ENCODE measurements at places on chromosomes 2 and 18.
A peak's percentile ranks its signal among the peaks of the same experiment; 100 is the strongest.

GRCh38 chr18:10374636-10375293, 79.7 kb upstream of the APCDD1 start:
- DNase-seq = no peak

DNA sequence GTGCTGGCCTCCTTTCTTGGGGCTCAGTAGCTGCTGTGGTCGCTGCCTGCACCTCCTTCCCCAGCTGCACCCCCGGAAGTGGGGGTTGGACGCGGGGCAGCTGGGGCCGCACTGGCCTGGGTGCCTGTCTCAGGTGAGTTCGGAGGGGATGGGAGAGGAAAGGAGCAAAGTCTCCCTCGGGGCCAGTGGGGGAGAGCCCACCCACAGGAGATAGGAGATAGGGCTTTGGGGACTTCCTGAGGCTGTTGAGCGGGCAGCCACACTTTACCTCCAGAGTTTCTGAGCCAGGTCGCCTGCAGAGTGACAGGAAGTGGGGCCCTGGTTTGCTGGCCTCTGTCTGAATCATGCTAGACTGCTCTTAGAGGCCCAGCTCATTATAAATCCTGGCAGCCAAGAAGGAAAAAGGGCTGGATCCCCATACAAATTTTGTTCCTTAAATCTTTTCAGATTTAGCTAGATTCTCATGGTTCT, 8.1 kb downstream of the MBP start:
- DNase-seq = peak; percentile 76

DNA sequence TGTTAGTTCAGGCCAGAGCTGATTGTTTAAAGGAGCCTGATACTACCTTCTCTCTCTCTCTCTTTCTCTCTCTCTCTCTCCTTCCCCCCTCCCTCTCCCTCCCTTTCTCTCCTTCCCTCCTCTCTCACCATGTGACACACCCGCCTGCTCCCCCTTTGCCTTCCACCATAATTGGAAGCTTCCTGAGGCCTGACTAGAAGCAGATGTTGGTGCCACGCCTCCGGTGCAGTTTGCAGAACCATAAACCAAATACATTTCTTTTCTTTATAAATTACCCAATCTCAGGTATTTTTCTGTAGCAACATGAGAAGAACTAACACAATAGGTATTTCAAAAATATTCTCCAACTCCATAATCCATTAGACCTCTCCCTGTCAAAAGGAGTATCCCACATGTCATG, 62.4 kb downstream of the ANKRD62 start:
- DNase-seq = peak; percentile 23

GRCh38 chr2:85071096-85071495, 62.1 kb upstream of the TCF7L1 start:
- no peak for DNase-seq

DNA sequence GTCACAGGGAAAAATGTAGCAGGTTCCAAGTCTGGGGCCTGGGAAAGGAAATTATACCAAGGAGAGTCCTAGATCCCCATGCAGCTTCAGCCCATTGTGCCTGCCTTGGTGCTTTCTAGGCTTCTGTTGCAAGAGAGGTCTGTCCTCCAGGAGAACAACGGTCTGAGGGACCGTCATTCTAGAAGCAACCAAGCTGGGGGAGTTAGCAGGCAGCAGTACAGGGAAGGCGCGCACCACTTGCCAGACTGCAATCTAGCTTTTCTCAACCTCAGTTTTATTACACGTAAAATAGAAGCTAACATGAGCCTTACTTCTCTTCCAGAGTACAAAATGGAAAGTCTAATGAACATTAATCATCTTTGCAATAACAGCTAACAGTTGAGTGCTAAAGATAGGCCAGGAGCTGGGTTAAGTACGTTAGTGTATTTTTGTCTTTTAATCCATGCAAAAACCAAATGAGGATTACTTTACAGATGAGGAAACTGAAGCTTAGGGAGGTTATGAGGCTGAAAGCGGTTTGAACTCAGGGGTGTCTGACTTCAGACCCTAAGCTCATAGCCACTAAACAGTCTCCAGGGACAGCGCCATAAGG, 1.9 kb downstream of the TCF23 start:
- DNase-seq = no peak

GRCh38 chr2:121451398-121451797, 79.3 kb upstream of the RNU4ATAC start:
- DNase-seq = no peak

- no peak for DNase-seq
Measured at GRCh38 chr2:160034396-160034795, 28.0 kb downstream of the PLA2R1 start.

- DNase-seq = peak; percentile 67
Measured at GRCh38 chr2:176001281-176001915, 669 bp downstream of the LNPK start.

DNA sequence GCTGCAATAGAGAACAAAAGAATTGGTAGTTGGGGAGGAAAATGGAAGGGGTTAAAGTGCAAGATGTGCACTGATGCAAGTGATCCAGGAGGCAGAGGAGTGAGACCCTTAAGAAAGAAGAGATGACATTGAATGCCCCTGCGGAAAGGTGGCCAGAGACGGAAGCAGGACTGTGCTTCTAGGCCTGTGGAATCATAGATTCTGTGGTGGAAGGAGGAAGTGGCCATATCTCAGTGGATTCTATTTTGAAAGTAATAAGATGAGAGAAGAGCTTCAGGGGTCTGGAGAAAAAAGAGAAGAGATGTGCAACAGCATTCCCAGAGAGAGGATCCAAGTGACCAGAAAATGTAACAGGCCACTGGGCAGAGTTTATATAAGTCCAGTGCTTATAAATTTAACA, 18.6 kb upstream of the GYPC start:
- no peak for DNase-seq

DNA sequence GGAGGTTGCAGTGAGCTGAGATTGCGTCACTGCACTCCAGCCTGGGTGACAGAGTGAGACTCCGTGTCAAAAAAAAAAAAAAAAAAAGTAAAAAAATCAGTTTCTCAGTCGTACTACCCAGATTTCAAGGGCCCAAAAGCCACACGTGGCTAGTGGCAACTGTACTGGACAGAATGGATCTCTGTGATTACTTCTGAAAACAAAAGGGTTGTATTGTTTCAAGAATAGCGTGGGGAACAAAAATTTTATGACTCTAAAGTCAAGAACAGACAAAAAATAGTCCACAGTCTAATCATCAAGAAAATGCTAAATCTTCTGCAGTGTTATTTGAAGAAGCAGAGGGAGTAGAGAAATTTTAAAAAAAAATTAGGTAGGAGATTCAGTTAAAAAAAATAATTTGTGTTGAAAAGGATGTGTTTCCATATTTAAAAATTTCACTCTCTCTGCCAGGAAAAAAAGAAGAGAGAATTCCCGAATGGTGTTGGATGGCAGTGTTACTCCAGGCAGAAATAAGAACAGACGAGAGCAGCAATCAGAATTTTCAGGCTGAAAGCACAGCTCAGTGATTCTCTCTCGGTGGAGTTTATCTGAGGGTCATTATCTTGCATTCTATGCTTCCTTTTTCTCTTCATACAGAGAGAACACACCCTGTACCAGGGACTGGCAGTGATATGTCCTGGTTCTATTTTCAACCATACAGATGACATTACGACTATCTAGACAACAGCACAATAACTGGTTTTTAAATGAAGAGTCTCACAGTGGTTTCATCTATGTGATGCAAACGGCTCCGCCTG, 61.8 kb downstream of the CABYR start:
- DNase-seq = no peak

DNA sequence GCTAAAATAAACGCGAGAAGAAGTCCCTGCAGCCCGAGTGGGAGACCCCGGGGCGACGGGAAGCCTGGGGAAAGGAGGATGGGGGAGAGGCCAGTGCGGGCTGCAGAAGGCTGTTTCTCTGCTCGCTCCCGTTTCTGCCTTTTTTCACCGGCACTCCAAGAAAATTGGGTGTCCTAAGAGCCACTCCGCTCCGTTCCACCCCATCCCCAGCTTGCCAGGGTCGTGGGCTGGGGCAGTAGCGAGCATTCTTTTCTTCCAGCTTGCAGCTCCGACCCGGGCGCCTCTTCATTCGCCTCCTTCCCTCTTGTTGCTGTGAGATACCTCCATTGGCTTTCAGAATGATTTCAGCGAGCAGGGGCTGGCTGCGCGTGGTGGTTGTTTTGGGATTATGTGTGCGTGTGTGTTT, 1.1 kb downstream of the HOXD3 start:
- no peak for DNase-seq

GRCh38 chr2:156322051-156322685, 10.4 kb downstream of the NR4A2 start:
- no peak for DNase-seq

- no peak for DNase-seq
Measured at GRCh38 chr18:22673182-22673862, 255.6 kb upstream of the CTAGE1 start.

- peak; percentile 16 for DNase-seq
Measured at GRCh38 chr2:55161295-55162210, 70.5 kb downstream of the CLHC1 start.

DNA sequence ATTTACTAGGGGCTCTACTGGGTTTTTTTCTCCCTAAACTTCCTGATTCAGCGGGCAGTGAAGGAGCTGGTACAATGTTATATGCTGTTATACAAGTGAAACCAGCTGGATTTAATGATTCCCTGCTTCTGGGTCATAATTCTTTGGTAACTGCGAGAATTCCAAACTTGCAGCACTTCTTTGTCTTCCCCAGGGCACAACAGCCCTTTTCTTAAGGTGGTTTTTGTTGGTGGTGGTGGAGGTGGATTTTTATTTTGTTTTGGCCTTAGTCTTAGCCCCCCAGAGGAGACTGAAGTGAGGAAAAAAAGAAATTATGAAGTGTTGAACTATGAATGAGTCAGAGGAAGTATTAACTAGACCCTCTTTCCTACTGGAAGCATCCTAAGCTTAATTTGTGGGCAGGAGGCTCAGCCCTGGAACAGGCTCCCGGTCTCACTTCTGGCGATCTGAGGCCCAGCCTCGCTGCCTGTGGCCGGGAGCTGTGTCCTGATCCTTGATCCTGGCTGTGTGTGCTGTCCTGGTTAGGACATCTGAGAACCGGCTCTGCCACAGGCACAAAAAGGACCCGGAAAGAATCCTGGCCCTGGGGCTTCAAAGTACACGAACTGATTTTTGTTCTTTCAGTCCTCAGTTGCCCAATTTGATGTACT, 141.9 kb downstream of the LYPD6B start:
- no peak for DNase-seq

- DNase-seq = no peak
Measured at GRCh38 chr2:232551776-232552175, 1.3 kb downstream of the EIF4E2 start.

GRCh38 chr2:185990861-185991525, 252.4 kb downstream of the FSIP2 start:
- DNase-seq = no peak

DNA sequence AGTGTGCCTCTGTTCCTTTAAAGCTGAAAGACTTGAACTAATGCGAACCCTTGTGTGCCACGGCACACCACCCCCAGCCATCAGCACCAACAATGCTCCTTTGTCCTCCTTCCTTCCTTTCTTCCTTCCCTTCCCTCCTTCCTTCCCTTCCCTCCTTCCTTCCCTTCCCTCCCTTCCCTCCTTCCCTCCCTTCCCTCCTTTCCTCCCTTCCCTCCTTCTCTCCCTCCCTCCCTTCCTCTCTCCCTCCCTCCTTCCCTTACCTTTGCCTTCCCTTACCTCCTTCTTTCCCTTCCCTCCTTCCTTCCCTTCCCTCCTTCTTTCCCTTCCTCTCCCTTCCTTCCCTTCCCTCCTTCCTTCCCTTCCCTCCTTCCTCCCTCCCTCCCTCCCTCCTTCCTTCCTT, 208.3 kb upstream of the PXDN start:
- no peak for DNase-seq

GRCh38 chr2:20190170-20190569, 34.8 kb downstream of the SDC1 start:
- DNase-seq = no peak

- DNase-seq = peak; percentile 12
Measured at GRCh38 chr2:26298638-26299393, 47.1 kb upstream of the SELENOI start.

DNA sequence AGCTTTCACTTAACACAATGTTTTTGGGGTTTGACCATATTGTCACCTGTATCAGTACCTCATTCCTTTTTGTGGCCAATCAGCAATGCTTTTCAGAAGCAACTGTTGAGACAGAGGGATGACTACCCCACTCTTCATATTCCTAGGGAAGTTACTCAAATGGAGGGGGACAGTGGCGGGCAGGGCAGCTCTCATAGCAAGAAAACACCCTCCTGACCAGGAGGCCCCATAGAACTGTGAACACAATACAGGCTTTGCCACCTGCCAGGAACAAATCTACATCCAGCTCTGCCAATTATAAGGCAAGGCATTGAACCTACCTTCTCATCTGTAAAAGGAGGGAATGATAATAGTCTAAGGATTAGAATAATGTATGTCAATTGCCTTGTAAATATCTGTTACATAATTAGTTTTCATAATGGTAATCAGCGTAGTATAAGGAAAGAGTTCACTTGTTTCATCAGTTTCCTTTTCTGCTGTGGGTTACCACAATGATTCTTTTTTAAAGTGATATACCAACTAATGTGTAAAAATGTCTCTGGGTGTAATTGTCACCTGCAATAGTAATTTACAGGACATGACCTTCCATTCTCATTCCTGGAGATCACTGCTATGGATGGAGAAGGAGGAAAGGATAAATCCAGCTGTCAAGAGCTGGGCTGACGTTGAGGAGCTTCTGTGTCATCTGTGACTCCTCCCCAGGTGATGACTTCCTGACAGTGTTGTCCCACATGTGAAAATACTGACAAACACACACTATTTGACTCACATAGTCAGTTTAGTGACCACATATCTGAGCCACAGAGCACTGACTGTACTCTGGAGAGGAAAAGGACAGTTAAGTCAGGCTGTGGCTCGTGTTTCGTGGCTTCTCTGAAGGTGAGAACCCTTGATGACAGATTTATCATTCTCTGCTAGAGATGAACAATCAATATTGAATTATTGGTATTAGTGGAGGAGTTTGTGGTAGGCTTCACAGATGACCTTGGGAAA, 13.5 kb downstream of the ALPK2 start:
- DNase-seq = no peak

- no peak for DNase-seq
Measured at GRCh38 chr2:234289834-234290590, 206.9 kb downstream of the ARL4C start.

DNA sequence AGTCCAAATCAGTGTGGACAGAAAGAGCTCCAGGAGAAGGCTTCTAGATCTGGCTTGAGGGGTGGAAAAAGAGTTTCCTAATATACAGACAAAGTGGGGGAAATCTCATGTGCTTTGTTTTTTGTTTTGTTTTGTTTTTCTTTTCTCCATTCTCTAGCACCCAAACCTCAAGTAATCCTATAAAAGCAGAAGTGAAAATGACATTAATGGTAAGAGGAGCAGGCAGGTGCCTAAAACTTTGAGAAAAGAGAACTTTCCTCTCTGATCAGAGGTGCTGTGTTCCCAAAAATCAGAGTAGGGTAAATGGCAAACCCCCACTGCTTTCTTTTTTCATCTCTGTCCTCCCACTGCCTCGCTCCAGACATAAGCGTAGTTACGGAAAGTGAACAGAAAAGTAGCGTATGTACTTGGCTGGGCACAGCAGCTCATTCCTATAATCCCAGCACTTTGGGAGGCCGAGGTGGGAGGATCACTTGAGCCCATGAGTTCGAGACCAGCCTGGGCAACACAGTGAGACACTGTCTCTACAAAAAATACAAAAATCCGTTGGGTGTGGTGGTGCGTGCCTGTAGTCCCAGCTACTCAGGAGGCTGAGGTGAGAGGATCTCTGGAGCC, 77.8 kb downstream of the FAM161A start:
- DNase-seq = peak; percentile 40

GRCh38 chr2:235669983-235670962, 176.4 kb downstream of the AGAP1 start:
- DNase-seq = no peak

Measured in KBM-7 (cell line).